Stimulated activated naive B cell treated with anti-CD40 and anti-IgM and Interleukin-4, amounts not matched to agents 10 μg/mL and 1 μg/mL and 100 μg/mL, for 72 hours (primary cell): ENCODE measurements at places on chromosomes 7 and 10.

- DNase-seq = no peak
These were observed 150.5 kb upstream of the PPP2R2D start for GRCh38 chr10:131750171-131750895.

DNA sequence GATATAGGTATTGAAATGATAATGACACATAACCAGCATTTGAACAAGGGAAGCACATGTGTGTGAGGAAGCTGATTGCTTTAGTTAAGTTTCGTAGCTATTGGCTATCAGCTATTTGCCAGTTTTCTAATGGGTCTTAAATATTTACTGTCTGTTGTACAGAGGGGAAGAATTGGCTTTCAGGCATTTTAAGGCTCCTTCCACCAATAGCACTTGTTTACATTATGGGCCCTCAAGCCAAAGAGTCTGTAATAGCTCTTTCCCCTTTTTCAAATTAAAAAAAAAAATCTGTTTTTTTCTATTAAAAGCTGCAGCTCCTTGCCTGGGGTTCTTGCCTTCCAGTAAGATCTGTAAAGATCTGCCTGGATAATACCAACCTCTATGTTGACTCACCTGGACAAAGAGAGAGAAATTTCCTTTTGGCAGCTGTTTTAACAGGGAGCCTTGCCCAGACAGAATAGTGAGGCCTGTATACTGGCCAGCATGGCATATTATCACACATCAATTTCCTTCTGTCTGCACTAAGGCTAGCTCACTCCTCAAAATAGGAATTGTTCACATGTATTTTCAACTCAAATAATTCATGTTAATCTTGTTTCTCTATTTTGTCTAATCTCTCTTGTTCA is 104.7 kb upstream of the LRGUK start:
- no peak for DNase-seq

- DNase-seq = no peak
These were observed 44.0 kb upstream of the COL1A2 start for GRCh38 chr7:94350734-94351133.

DNA sequence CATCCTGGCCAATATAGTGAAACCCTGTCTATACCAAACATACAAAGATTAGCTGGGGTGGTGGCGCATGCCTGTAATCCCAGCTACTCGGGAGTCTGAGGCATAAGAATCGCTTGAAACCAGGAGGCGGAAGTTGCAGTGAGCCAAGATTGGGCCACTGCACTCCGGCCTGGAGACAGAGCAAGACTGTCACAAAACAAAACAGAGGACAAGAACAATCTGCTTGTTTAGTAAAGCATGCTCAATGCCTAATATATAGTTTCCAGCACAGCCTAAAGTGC is 1.8 kb upstream of the SEC24C start:
- no peak for DNase-seq
